Lung microvascular endothelial cell (primary cell): ENCODE measurements at places on chromosomes 3 and 15.

DNA sequence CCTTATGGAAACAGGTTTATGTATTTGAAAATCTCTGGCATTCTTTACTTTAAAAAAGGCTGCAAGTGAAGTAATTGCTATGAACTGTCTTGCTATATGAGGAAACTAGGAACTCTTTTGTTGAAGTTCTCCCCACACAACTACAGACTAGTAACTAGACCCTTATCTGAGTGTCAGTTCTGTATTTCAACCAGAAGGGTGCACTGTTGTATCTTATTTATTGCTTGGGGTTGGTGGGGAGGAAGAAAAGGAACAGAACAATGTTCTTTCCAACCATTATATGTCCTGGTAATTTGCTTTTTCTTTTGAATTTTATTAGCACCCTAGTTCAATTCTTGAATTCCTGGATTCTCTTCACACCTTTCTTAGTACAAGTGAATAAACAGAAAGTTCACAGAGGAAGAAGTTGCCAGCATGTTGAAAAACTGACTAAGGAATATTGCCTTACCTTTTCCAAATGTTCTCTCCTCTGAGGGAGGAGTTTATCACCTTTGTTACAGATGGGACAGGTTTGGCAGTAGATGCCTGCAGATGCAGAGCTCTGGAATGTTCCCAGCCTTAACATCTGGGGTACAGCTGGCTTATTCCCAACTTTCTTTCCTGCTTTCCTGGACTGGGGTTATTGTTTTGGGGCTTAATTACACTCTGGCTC is 162.4 kb upstream of the CFAP20DC start:
- peak; percentile 16 for DNase-seq

DNA sequence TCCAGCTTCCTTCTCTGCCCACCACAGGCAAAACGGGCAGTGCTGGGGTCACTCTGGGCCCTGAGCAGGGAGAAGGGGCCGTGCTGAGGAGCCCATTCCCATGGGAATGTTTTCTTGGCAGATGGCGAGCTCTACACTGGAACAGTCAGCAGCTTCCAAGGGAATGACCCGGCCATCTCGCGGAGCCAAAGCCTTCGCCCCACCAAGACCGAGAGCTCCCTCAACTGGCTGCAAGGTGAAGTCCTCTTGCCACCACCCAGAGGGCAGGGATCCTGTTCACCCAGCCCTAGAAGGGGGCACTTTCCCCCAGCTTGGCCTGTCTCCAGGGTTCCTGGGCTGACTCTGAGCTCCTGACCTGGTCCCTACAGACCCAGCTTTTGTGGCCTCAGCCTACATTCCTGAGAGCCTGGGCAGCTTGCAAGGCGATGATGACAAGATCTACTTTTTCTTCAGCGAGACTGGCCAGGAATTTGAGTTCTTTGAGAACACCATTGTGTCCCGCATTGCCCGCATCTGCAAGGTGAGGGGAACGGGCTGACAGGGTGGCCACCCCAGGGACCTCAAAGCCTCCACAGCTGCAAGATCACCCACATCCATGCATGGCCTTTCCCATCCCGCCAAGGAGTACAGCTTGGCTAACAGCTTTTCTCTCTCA is 12.4 kb downstream of the CIB1 start:
- DNase-seq: peak; percentile 87

DNA sequence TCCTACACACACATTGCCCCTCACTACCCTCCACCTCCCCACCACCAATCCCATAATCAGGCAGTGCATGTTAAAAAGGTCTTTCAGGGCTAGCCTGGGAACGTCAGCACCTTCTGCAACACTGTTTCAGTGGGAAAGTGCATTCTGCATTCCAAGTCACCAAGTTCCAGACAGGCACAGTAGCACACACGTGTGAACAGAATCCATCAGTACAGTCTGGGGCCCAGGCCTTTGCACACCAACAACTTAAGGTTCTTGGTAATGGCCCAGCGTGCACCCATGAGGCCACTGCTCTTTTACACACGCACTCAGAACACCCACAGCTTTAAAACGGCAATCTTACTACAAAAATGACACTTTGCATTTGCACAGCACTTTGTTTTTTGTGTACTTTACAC is 1.2 kb downstream of the ANXA2 start:
- no peak for DNase-seq

- DNase-seq: no peak
Measured at GRCh38 chr3:37945156-37945806, 45.3 kb upstream of the VILL start.

- no peak for DNase-seq
Measured at GRCh38 chr3:59856934-59857460, 807.2 kb upstream of the CFAP20DC start.

GRCh38 chr3:126501736-126502135 is 15.8 kb downstream of the UROC1 start:
- DNase-seq: no peak

- peak; percentile 83 for DNase-seq
Measured at GRCh38 chr15:81098861-81099651, 35.0 kb upstream of the CFAP161 start.

GRCh38 chr3:139201446-139202225 is 142.2 kb upstream of the MRPS22 start:
- no peak for DNase-seq

DNA sequence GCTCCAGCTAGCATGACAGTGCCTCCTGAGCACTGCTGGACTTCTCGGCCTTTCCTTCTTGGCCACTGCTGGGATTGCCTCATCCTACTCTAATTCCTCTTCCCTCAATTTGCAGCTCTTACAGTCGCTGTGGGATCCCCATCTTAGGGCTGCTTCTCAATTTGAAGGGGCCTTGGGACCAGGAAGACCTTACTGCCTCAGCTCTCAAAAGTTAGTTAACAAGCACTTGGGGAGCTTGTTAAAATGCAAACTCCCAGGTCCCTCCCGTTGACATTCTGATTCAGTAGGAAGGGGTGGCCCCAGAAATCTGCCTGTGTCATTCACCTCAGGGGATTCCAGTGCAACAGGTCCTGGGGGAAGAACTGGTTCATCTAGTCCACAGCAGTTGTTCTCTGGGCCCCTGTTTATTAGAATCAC is 14.8 kb downstream of the BDH1 start:
- no peak for DNase-seq

DNA sequence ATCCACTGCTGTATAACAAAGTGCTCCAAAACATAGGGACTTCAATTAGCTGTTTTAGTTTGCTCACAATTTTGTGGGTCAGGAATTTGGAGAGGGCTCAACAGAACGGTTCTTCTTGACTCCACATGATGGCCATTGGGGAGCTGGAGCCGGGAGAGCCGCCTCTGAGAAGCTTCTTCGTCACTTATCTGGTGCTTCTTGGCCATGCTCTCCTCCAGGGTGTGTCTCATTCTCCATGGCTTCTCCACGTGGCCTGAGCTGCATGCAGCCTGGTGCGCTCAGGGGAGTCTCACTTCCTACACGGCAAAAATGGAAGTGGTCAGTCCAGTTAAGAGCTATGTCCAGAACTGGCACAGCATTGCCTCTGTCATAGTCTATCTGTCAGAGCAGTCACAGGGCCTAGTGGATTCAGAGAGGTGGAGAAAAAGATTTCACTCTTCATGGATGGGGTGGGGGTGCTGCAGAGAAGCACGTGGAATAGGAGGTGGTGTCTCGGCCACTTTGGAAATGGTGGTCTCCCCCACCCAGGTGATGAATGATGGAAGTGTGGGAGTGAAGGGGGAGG is 26.3 kb upstream of the PRR23E start:
- no peak for DNase-seq

DNA sequence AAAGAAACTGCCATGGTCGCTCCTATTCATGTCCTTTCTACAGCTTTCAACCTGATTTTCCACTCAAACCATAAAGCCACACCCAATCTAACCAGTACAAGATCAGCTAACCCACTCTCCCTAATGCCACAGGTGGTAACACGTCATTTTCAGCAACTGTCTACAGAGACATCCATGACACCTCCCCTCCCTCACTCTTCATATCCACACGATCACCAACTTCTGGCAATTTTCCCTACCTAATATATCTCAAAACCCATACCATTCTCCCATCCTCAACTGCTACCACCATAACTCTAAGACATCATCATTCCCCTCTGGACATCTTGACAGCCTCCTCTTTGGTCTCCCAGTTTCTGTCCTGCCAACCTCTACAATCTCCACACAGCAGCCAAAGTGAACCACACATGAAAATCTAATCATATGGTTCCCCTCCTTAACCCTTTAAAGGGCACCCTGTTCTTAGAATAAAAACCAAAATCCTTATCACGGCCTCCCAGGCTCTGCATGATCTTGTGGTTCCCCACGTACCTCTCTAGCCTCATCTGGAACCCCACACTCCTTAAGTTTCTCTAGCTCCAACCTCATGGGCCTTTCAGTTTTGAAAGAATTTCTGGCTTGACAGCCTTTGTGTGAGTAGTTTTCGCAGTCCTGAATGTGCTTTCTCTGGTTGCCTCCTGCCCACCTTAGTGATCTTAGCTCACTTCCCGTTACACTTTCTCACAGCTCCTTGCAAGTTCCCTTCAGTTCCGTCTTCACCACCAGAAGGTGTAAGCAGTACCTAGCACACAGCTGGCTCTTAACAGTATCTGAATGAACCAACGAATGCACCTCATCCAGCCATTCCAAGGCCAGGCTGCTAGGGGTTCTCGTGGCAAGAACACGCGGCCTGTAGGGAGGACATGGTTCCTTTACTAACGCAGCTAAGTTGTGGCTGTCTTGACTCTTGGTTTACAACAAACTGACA is 33.4 kb downstream of the SPINK8 start:
- peak; percentile 10 for DNase-seq

DNA sequence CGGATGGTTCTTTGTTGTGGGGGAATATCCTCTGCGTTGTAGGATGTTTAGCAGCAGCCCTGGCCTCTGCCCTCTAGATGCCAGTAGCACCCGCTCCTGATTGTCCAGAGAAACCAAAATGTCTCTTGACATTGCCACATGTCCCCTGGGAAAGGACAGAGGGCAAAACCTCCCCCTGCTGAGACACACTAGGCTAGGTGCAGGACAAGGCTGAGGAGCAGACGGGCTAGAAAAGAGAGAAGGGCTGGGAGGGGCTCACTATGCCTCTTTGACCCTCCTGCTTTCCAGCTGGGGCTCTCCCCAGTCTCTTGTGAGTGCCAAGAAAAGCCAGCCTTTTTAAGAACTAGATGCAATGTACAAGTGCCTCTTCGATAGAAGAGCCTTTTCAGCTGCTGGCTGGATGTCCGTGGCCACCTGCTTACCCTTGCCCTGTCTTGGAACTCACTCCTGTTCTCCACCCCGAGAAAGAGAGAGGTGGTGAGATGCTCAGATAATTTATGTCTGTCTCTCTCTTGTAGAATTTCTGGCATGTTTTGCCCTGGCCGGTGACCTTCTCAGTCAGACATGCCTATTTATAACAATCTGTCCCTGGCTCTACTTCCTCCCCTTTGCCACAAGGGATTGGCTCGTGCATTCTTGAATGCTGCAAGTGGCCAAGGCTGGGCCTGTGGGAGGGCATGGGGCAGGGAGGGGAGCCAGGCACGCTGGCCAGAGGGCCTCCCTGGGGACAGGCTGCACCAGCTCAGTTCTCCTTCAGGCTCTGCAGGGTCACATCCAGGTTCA is 142.6 kb downstream of the RPLP1 start:
- no peak for DNase-seq

DNA sequence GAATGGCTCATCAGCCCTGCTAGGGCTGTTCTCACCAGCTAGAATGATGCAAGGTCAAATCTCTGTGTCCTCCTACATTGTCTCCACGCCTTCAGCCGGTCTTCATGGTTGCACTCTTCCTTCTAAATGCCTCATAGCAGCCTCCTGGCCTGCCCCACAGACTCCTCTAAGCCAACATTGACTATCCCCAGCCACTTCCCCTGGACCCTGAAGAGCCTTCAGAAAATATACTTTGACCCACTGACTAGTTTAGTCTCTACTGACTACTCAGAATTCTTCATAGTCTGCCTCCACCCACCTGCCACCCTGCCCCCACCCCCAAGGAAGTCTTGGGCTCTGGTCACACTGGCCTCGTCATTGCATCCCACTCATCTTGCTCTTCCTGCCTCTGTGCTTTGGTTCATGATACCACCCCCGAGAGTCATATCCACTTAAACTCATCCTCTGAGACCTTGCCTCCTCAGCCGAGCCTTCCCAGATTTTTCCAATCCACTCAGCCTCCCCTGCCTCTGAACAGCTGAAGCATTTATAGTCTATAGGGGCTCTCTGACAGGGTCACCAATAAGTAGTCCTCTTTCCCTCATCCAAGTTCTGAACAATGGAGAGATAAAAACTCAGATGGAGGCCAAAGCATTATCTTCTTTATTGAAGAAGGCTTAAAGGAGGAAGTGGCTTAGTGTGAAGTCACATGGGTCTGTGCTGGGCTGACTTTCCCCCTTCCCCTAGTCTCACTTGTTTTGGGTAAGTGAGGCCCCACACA is 9.5 kb upstream of the DOCK3 start:
- no peak for DNase-seq

DNA sequence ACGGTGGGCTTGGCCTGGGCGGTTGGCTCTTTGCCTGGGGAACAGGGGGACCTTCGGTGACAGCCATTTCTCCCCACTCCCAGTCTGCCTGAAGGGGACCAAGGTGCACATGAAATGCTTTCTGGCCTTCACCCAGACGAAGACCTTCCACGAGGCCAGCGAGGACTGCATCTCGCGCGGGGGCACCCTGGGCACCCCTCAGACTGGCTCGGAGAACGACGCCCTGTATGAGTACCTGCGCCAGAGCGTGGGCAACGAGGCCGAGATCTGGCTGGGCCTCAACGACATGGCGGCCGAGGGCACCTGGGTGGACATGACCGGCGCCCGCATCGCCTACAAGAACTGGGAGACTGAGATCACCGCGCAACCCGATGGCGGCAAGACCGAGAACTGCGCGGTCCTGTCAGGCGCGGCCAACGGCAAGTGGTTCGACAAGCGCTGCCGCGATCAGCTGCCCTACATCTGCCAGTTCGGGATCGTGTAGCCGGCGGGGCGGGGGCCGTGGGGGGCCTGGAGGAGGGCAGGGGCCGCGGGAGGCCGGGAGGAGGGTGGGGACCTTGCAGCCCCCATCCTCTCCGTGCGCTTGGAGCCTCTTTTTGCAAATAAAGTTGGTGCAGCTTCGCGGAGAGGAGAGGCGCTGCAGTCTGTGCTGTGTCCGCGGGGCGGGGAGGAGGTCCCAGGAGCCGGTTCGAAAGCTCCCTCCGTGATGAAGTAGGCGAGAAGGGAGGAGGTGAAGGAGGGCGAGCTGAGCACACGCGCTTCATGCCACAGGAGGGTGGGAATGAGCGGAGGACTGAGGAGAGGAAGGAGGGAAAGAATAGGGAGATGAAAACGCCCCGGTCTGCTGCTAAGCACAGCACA is 9.6 kb downstream of the CLEC3B start:
- no peak for DNase-seq

DNA sequence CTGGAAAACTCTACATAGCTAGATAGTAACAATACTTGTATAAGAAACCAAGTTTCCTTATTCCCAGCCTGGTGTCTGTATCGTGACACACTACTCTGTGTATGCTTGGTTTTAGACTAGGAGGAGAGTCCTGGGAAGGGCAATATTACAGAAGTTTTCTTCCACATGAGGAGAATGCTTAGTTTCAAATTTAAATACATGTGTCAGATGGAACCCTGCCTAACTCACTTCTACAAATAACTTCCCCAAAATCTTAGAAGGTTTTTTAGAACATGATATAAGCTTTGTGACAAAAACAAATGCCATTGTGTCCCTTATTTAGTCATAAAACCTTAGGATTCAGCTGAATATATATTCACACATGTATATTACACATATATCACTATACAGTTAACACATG is 7.2 kb upstream of the IL20RB start:
- DNase-seq: no peak

GRCh38 chr15:70494852-70495571 is 268.3 kb downstream of the UACA start:
- no peak for DNase-seq

GRCh38 chr3:154602241-154602640 is 172.3 kb upstream of the GPR149 start:
- DNase-seq: no peak
